Uterus (tissue), 4 donors: ENCODE measurements at places on chromosomes 5 and 9.

GRCh38 chr9:91948597-91949391 lies 1.2 kb downstream of the ROR2 start:
- DNase-seq, result peak; percentile 73

GRCh38 chr9:74304598-74304997 lies 192.5 kb upstream of the RORB start:
- DNase-seq, result no peak

DNA sequence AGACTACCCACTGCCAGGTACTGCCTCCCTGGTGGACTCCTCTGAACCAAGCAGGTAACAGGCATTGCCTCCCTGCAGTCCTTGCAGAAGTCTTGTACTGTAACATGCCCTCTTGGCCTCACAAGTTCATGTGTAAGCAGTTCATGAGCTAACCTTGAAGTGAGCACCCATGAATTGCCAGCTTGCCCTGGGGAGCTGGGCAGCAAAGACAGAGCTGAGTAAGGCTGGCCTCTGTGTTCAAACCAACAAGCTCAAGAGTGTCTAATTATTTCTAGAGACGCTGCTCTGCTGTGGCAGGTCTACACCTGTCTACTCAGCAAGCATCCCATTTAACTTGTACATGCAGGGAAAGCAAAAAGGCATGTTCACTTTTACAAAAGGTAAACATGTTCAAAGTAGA lies 113.5 kb downstream of the FEM1C start:
- no peak for DNase-seq

GRCh38 chr5:139681466-139681865 lies 33.3 kb downstream of the CXXC5 start:
- DNase-seq, result no peak

DNA sequence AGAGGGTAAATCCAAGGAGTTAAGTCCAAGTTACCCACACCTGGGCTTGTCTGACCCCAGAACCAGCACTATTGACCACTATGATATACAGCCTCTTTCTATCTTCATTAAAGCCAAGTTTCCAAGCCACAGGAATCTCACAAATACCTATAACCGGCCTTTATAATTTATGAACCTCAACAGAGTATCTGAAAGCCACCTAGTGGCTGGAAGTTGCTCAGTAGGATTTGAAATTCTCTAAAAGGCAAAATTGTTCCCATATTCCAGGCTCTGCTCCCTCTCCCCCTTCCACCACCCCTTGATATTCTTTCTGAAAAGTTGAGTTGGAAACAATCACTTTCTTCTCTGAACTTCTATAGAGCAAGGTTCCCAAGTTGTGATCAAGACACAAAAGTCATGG lies 106.4 kb upstream of the GPR151 start:
- no peak for DNase-seq

- DNase-seq, result peak; percentile 16
Observed at GRCh38 chr5:118791926-118792734, 196.2 kb downstream of the DTWD2 start.

DNA sequence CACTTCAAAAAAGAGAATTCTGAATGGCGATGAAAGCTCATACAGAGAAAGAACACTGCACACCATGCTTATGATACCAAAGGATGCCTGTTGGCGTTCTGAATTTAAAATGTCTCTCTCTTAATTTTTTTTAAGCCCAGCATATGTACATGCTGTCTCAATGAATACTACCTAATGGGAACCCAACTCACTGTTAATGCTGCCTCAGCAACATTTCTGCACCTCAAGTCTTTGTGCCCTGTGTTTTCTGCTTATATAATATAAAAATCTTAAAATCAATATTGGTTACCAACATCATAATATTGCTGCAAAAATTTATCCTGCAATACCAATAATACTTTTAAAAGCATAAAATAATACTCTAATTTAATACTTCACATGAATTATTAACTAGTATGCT lies 44.1 kb upstream of the POU5F2 start:
- no peak for DNase-seq

- no peak for DNase-seq
Observed at GRCh38 chr9:1434052-1434767, 384.1 kb downstream of the DMRT2 start.
